Natural killer cell treated with Interleukin-12 subunit alpha and Interleukin-12 subunit beta and Interleukin-15 and Interleukin-18, amount 100 ng/mL, for 72 hours (primary cell): ENCODE measurements at places on chromosomes 6 and 20. TPM values are rescaled to one million over a fixed set of nuclear protein-coding genes. Genes with fewer than 3 reads are reported as not detected.

The NRN1 gene
- total RNA-seq: 2.0 TPM

The HLA-DMB gene
- 17.8 TPM for total RNA-seq

The CAP2 gene
- total RNA-seq: not detected

The IL17F gene
- 241 TPM for total RNA-seq
